AG09309 (cell line): ENCODE measurements at places on chromosomes 7 and 10.

DNA sequence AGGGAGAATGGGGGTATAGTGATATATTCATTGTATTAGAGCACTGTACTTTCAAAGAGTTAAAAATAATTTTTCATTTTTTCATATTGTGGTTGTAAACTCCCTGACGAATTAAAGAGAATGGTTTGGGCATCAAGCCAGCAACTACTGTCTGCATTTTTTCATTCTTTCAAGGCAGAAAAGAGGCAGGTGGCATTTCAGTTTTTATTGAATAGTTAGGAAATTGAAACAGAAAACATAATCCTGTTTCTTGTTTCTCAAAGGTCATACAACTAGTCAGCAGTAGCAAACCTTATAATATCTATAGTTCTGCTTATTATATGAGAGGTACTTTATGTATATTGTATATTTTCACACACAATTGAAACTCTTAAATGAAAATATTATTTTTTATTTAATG lies 303.9 kb upstream of the KCND2 start:
- no peak for DNase-seq

- peak; percentile 49 for DNase-seq
Observed at GRCh38 chr7:43879477-43879876, 10.2 kb upstream of the MRPS24 start.

GRCh38 chr10:35598379-35598778 lies 6.8 kb upstream of the GJD4 start:
- DNase-seq: no peak

DNA sequence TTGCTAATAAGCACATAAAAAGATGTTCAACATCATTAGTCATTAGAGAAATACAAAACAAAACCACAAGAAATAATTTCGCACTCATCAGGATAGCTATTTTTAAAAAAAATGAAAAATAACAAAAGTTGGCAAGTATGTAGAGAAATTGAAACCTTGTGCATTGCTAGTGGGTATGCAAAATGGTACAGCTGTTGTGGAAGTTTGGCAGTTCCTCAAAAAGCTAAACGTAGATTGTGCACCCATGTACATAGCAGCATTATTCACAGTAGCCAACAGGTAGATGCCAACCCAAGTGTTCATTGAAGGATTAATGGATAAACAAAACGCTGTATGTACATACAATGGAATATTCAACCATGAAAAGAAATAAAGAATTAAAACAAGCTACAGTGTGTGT lies 35.3 kb upstream of the STARD3NL start:
- DNase-seq: no peak

- no peak for DNase-seq
Observed at GRCh38 chr7:134485203-134485602, 26.3 kb upstream of the AKR1B1 start.

- no peak for DNase-seq
Observed at GRCh38 chr10:100775871-100776270, 30.5 kb downstream of the PAX2 start.

DNA sequence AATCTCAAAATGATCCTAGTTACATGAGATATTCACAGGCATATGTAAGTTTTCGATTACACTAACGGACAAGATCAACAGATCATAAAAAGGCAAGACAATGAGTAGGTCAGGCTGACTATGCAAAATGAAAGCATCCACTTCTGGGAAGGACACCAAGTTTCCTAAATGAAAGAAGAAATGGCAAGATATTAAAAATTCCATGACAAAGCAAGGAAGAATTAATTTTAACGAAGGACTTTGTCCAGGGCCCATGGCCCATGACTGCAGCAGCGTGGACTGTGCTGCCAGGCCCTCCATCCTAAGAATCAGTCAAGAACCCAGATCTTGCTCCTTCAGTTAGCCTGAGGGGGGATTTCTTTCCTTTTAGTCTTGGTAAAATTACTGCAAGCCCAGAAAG lies 182.4 kb upstream of the FRMD4A start:
- DNase-seq: no peak

GRCh38 chr7:158602905-158603772 lies 15.5 kb upstream of the PTPRN2 start:
- DNase-seq: no peak

- DNase-seq: no peak
Observed at GRCh38 chr7:100371561-100372171, 1.6 kb upstream of the PILRA start.

DNA sequence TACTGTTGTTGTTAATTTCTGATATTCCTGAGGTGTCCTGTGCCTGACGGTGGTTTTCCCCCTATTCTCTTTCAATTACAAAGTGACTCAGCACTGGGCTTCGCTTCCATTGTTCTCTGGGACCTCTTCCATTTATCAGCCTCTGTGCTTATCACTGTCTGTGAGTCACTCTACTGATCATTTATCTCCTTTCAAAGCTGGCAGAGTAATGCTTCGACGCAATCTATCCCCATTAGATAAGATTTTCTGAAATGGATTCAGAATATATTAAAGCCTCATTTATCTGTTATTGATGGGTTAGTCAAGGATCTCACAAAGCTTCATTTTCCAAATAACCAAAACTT lies 679.2 kb downstream of the SDK1 start:
- no peak for DNase-seq

DNA sequence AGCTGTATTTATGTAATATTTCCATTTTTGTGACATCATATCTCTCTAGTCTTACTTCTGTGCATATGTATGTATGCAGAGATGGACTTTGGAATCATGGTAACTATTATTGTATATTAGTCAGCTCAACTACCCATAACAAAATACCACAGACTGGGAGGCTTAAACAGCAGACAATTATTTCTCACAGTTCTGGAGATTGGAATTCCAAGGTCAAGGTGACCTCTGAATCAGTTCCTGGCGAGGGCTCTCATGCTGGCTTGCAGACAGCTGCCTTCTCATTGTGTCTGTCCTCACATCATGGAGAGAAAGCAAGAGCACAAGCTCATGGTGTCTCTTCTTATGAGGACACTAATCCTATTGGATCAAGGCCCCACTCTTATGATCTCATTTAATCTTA lies 79.1 kb downstream of the RAMP3 start:
- DNase-seq: no peak

DNA sequence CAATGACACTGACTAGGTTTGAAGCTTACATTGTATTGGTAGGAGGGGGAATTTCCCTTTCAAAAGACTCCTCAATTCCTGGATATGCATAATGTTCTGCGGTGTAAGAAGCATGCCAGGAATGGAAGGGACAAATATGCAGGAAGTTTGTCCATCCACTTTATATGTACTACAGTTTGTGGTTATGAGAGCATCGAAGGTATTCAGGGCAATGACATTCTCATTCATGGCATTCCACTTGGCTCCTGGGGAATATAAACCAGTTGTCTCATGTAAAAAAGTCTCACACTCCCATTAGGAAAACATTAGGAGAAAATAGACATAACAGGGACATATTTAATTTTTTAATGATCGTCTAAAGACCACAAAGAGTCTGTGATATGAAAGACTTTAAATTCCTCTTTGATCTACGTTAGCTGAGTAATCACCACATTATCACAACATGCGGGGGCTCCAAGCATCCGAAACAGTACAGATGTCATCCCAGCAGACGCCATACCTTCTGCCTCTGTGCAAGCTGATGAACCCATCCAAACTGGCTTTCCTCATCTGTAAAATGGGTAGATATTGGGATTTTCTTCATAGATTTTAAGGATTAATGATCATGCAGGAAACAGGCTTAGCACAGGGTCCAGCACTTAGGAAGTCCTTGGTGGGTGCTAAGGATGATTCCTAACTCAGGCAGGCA lies 675.3 kb downstream of the INHBA start:
- peak; percentile 97 for DNase-seq

- no peak for DNase-seq
Observed at GRCh38 chr7:55520426-55521140, 51.7 kb downstream of the VOPP1 start.

GRCh38 chr10:13536674-13537366 lies 8.0 kb upstream of the BEND7 start:
- DNase-seq: no peak

GRCh38 chr10:78762086-78762630 lies 306.6 kb upstream of the ZMIZ1 start:
- DNase-seq: no peak

GRCh38 chr7:140698477-140698876 lies 2.0 kb downstream of the NDUFB2 start:
- no peak for DNase-seq

DNA sequence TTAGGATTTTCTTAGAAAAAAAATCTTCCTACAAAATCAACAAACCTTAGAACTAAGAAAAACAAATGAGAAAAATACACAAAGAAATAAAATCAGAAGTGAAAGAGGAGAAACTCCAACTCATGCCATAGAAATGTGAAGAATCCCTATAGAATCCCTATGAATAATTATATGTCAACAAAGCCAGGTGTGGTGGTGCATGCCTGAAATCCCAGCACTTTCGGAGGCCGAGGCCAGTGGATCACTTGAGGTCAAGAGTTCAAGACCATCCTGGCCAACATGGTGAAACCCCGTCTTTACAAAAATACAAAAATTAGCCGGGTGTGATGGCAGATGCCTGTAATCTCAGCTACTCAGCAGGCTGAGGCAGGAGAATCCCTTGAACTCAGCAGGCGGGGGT lies 27.1 kb downstream of the ACSM6 start:
- DNase-seq: no peak

DNA sequence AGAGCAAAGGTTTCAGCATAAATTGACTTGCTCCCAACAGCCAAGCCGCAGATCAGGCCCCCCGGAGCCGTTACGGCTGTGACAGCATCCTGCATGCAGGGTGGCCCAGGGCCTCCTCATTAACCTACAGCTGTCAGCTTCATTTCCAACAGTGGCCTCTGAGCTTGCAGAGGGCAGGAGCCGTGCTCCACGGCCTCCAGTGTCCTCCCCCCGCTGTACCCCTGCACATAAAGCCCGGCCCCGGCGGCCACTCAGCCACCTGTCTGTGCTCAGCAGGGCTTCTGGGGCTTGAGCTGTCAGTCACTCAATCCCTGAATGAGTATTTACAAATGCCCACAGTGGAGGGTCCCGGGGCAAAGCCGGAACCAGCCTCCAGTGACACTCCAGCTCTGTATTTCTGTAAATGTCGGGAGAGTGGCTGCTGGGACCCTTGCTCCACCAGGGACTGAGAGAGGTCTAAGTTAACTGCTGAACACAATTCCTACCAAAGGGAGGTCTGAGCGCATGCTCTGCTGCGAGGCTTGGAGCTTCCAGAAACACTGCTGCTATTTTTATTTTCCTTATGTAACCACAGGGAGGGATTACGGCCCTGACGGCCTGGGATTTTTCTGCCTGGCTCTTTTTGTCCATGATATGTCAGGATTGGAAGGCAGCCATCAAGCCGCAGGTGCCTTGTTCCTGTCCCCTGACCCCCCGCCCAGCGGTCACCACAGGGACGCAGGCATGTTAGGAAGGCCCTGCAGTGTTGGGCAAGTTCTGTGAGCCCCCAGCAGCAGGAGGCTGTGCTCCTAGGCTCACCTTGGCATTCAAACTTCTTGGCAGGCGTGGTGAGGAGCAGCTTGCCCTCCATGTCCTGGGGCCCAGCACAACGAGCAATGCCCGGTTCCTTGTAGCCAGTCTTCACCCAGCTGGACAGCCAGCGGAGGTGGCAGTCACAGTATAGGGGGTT lies 165.0 kb downstream of the SLIT1 start:
- no peak for DNase-seq

DNA sequence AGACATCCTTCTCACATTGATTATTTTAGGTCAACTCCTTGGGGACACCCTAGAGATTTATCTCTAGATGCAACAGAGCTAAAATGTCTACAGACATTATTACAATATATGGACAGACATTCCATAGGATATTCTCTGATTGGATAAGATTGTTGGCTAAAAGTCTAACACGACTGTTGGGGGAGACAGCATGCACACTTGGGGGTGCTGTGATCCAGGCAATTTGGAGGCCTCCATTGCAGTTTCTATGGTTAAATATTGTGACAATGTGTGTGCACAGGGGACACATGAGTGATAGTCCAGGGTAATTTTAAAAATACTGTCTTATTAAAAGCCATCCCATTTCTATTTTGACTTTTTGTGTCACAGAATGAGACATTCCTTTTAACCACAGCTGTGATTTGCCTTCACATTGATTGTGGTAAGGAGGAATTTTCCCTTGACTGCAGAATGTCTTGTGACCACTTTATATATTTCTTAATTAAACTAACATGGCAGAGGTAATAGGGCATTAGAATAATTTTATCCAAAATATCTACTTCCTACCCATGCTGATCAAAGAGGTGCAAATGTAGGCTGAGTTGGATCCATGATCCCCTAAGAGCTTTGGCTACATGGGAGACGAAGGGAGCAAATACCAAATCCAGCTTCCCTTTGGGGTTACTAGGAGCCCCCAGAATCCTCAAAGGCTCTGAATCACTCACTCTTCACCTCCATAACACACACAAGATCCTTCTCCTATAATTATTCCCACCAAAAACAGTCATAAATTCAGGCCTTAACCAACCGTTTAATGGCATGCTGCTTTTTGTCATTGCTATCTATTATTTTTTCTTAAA lies 7.3 kb downstream of the TFPI2 start:
- DNase-seq: no peak

- no peak for DNase-seq
Observed at GRCh38 chr10:26944261-26944882, 83.6 kb upstream of the ABI1 start.

DNA sequence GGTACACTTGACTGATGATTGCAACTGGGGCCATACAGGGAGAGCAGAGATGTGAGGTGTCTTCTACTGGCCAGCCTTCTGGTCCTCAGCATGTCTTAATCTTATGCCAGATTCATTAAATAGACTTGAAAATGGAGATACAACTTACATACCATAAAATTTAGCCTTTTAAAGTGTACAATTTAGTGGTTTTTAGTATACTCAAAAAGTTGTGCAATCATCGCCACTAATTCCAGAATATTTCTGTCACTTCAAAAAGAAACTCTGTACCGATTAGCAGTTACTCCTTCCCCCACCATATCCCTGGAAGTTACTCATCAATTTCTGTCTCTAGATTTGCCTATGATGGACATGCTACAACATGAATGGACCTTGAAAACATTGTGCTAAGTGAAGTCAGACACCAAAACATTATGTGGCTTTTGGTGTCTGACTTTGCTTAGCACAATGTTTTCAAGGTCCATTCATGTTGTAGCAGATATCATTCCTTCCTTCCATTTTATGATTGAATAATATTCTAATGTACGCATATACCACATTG lies 53.0 kb downstream of the SH2D4B start:
- DNase-seq: no peak

DNA sequence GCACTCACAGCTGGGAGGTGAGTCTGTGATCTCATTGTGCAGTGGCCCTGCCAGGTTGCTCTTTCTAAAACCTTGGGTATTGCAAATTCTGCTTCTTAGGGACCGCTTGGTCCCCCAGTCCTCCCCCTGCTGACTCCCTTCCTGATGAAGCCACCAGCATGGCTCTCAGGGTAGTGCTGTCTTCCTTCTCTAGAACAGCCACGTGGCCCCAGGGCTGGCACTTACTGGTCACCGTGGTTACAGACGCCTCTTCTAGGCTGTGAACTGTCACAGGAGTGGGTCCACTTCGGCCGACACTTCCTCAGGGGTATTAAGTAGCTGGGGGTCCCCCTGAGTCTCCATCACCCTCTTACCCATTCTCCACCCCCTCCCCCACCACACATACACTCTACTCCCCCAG lies 2.7 kb upstream of the HTRA1 start:
- no peak for DNase-seq
